CD8-positive, alpha-beta T cell (primary cell): ENCODE measurements at places on chromosomes 6 and 20. TPM values are rescaled to one million over a fixed set of nuclear protein-coding genes. Genes with fewer than 3 reads are reported as not detected.

SLC35F1 gene
- total RNA-seq: not detected

RPP21 gene
- 51.0 TPM for total RNA-seq

SH3BGRL2 gene
- 0.33 TPM for total RNA-seq

GRIK2 gene
- total RNA-seq: not detected

SPATS1 gene
- total RNA-seq: not detected

TMEM200A gene
- 0.27 TPM for total RNA-seq

MUC21 gene
- total RNA-seq: not detected

RBBP8NL gene
- not detected for total RNA-seq

VPS52 gene
- 75.9 TPM for total RNA-seq

TMEM217 gene
- 0.27 TPM for total RNA-seq

ADGRG6 gene
- total RNA-seq: 0.61 TPM

PCSK2 gene
- total RNA-seq: not detected

HLA-DOB gene
- total RNA-seq: 12.8 TPM

SCUBE3 gene
- total RNA-seq: not detected

RIPOR2 gene
- total RNA-seq: 92.5 TPM

CYP24A1 gene
- total RNA-seq: not detected

HSPA12B gene
- total RNA-seq: not detected

C2 gene
- 1.1 TPM for total RNA-seq

SLC22A16 gene
- not detected for total RNA-seq

UBE2V1 gene
- total RNA-seq: 108 TPM

BTN1A1 gene
- total RNA-seq: not detected

THBD gene
- 0.16 TPM for total RNA-seq

TMEM170B gene
- total RNA-seq: 2.2 TPM

PCK1 gene
- not detected for total RNA-seq

SMOC2 gene
- total RNA-seq: not detected
